Peyer's patch (tissue), 4 donors: ENCODE measurements at places on chromosomes 1 and 21.

- H3K4me3 ChIP-seq = no peak overlapping the region
- H3K27me3 ChIP-seq = no peaks in the 10 kb centered on the region
- no peaks in the 10 kb centered on the region for H3K4me1 ChIP-seq
Observed at GRCh38 chr1:221667504-221667903, 74.4 kb downstream of the DUSP10 start.

- no peaks in the 10 kb centered on the region for H3K4me1 ChIP-seq
- H3K4me3 ChIP-seq = no peak overlapping the region
- H3K36me3 ChIP-seq = no peaks in the 10 kb centered on the region
- no peak overlapping the region for H3K27ac ChIP-seq
- no peak for DNase-seq
Observed at GRCh38 chr21:41671859-41672542, 94.9 kb downstream of the RIPK4 start.

GRCh38 chr1:152109231-152109997 is 5.8 kb downstream of the TCHH start:
- H3K4me3 ChIP-seq = no peak overlapping the region
- no peaks in the 10 kb centered on the region for H3K36me3 ChIP-seq
- H3K27ac ChIP-seq = no peak overlapping the region
- H3K27me3 ChIP-seq = no peaks in the 10 kb centered on the region
- H3K4me1 ChIP-seq = peaks cover 4% of the 10 kb centered on the region
- no peak for DNase-seq

GRCh38 chr1:226134170-226135058 is 52.1 kb downstream of the ACBD3 start:
- no peaks in the 10 kb centered on the region for H3K36me3 ChIP-seq
- no peak for DNase-seq
- H3K27me3 ChIP-seq = no peaks in the 10 kb centered on the region
- H3K4me3 ChIP-seq = no peak overlapping the region

DNA sequence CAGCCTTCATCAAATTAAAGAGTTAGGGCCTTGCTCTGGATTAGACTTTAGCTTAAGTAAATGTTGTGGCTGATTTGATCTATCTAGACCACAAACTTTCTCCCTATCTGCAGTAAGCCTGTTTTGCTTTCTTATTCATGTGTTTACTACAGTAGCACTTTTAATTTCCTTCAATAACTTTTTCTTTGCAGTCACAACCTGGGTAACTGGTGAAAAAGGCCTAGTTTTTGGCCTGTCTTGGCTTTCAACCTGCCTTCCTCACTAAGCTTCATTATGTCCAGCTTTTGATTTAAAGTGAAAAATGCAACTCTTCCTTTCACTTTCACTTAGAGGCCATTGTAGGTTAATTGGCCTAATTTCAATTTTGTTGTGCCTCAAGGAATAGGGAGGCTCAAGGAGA is 12.5 kb upstream of the LPGAT1 start:
- peak overlapping the region; percentile 14 for H3K4me3 ChIP-seq
- no peaks in the 10 kb centered on the region for H3K4me1 ChIP-seq
- DNase-seq = no peak
- H3K27ac ChIP-seq = no peak overlapping the region
- no peaks in the 10 kb centered on the region for H3K27me3 ChIP-seq
- no peaks in the 10 kb centered on the region for H3K36me3 ChIP-seq

DNA sequence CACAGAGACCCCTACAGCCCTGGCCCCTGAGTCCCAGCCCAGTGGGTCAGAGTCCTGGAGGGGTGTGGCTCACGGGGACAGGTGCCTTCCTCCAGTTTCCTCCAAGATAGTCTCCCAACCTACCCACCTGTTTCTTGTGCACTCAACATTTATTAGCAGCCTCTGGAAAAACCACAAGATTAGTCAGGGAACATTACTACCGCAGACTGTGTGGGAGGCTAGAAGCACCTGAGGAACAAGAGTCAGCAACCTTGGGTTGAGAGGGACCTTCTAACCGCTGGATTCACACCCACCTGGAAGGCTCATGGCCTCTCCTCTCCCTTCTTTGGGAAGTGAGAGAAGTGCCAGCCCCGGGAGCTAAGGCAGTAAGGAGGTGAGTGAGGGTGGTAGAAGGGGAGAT is 22.5 kb upstream of the IKBKE start:
- no peaks in the 10 kb centered on the region for H3K36me3 ChIP-seq
- no peak overlapping the region for H3K27ac ChIP-seq
- H3K4me3 ChIP-seq = no peak overlapping the region
- no peaks in the 10 kb centered on the region for H3K4me1 ChIP-seq

GRCh38 chr1:48069662-48070395 is 72.6 kb upstream of the TRABD2B start:
- DNase-seq = peak; percentile 71
- no peaks in the 10 kb centered on the region for H3K27me3 ChIP-seq
- no peak overlapping the region for H3K4me3 ChIP-seq
- H3K27ac ChIP-seq = no peak overlapping the region
